ENCODE measurements at places on chromosomes 2 and 18.

DNA sequence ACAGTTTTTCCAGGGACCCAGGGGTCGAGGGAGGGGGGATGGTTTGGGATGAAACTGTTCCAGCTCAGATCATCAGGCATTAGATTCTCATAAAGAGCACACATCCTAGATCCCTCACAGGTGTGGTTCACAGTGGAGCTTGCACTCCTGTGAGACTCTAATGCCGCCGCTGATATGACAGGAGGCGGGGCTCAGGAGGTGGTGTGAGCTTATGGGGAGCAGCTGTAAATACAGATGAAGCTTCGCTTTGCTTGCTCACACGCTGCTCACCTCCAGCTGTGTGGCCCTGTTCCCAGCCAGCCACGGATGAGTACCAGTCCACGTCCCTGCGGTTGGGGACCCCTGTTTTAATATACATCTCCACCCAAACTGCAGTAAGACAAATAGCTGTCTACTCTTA, 204.2 kb downstream of the AGAP1 start:
- peak; percentile 9 for DNase-seq

GRCh38 chr2:191218292-191218898, 26.8 kb upstream of the MYO1B start:
- peak; percentile 92 for DNase-seq

- DNase-seq, result peak; percentile 83
Measured at GRCh38 chr2:109382951-109383350, 230.8 kb downstream of the SEPTIN10 start.

- DNase-seq, result no peak
Measured at GRCh38 chr2:236856848-236857235, 228.8 kb upstream of the COPS8 start.

DNA sequence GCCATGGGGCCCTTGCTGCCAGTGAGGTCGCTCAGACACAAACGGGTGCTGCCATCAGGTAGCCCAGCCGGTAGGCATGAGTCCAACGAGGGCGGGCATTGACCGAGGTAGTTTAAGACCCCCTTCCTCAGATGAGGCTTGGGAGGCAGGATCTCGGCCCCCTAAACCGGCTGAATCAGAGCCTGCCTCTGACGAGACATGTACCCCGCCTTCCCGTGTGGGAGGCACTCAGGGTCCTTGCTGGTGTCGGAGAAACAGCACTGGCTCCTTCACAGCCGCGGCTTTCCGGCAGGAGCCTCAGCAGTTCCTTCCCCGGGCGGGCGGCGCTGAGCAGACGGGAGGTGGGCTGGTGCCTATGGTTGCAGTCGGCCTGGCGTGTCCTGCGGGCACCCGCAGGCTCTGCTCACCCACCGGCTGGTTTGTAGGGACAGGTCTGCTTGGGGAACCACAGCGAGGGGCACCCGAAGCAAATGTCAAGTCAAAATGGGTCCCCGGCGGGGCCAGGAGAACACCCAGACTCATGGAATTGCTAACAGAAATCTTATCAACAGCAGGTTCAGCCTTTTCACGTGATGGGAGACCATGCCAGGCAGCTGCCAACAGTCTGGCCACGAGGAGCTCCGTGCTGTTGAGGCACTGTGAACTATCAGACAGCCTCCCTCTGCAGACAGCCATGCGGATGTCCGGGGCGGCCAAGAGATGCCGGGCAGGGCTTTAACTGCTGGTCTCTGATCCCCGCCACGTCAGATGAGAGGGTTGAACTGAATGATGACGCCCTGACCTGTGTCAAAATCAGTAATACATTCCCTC, 2.8 kb downstream of the KCNG2 start:
- DNase-seq, result no peak

DNA sequence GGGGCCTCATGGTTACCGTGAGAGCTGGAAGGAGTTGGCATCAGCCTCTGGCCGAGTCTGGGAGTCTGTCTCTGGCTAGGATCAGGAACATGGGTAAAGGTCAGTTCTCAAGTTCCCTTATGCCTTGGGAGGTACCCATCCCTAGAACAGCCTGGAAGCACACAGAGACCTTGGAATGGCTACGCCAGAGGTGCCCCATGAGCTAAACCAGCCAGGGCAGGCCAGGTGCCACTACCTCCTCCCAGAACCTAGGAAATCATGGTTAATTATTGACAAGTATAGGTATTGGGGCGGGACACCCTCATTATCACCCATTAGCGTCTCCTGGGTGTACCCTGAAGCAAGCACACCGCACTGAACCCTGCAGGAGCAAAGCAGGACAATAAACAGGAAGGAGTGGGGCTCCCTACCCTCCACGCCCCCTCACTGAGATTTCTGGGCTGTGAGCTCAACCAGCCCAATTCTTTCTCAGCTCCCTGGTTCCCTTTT, 3.0 kb upstream of the ASPRV1 start:
- no peak for DNase-seq

- no peak for DNase-seq
Measured at GRCh38 chr2:76197428-76197827, 486.7 kb upstream of the GCFC2 start.

DNA sequence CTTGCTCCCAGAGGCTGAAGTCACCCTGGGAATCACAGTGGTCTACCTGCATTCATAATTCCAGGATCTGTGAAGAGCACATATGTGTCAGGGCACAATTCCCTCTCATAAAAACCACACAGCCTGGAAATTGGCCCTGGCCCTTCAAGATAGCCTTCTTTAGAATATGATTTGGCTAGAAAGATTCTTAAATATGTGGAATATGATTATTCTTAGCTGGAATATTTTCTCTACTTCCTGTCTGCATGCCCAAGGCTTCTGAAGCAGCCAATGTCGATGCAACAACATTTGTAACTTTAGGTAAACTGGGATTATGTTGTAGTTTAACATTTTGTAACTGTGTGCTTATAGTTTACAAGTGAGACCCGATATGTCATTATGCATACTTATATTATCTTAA, 24.2 kb downstream of the ICOS start:
- DNase-seq, result no peak

DNA sequence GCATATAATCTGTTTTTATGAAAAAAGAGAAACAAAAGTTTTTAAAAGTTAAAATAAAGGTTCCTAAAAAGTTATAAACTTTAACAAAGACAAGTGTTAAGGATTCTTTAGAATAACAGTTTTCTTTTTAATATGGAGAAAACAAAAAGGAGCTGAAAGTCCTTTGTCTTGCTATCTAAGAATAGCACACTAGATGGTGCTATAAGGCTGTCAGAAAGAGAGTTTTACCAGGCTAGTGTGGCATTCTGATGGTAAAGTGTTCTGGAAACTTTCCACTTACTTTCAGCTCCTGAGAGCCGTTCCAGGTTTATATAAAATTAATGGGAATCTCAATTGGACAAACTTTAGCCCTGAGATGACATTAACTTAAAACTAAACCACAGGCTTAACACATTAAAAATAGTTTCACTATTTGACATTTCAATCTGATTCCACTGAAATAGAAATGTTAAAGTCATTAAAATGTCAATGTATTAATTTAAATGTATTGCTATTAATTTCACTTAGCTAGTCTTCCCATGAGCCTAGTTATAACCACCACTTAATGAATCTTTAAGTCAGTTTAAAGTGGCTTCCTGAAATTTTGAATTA, 3.7 kb downstream of the FBXO48 start:
- DNase-seq, result peak; percentile 71

GRCh38 chr2:147843391-147843863, 1.4 kb upstream of the ACVR2A start:
- no peak for DNase-seq

DNA sequence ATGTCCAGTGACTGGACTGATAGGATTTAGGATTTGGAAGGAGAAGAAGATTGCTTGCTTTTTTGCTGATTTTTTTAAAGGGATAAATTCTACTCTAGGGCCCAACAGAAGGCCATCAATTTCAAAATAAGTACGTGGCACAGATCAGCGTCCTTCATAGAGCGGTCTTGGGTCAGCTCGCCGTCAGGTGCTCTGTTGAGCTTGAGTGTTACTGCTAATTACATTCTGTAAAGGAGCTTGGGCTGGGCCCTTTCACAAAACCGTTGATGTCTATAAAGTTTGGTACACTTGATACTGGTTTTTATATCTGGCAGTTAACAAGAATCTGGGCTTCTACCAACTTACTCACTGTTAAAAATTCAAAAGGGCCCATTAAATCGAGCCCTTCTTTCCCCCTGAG, 45.4 kb downstream of the ARMC9 start:
- no peak for DNase-seq

DNA sequence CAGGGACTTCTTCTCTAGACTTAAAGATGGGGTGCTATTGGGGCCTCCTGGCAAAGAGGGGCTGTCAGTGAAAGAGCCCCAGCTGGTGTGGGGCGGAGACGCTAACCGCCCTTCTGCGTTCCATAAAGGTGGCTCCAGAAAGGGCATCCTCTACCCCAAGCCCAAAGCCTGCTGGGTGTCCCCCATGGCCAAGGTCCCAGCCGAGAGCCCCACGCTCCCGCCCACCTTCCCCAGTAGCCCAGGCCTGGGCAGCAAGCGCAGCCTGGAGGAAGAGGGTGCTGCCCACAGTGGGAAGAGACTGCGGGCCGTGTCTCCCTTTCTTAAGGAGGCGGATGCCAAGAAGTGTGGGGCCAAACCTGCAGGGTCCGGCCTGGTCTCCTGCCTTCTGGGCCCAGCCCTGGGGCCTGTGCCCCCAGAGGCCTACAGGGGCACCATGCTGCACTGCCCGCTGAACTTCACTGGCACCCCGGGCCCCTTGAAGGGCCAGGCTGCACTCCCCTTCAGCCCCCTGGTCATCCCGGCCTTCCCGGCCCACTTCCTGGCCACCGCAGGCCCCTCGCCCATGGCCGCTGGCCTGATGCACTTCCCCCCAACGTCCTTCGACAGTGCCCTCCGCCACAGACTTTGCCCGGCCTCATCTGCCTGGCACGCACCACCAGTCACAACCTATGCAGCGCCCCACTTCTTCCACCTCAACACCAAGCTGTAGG, 15.2 kb downstream of the ARID5A start:
- DNase-seq, result no peak

GRCh38 chr18:13442451-13442850, 223.9 kb downstream of the LDLRAD4 start:
- DNase-seq, result no peak

GRCh38 chr2:120949027-120949956, 213.6 kb downstream of the GLI2 start:
- no peak for DNase-seq

- no peak for DNase-seq
Measured at GRCh38 chr18:8865934-8866333, 160.6 kb downstream of the MTCL1 start.

GRCh38 chr2:164875334-164876205, 33.9 kb upstream of the COBLL1 start:
- no peak for DNase-seq

- DNase-seq, result no peak
Measured at GRCh38 chr2:101038455-101039255, 36.6 kb downstream of the RPL31 start.

DNA sequence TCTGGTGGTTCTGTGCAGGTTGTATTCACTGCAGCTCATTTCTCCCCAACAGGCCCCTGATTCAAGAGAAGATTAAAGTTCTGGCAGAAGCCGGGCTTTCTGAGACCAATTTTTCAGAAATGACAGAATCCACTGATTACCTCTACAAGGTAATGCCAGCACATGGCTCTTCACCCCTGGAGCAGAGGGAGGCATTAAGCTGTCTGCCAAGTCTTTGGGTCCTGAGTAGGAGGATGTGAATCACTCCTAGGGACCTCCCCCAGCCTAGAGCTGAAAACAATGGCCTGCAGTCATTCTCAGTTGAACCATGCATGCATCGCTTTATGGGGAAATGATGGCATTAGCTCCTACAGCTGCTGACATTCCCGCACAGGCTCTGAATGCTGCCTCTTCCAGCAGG, 20.5 kb upstream of the RPL37A start:
- DNase-seq, result peak; percentile 88

DNA sequence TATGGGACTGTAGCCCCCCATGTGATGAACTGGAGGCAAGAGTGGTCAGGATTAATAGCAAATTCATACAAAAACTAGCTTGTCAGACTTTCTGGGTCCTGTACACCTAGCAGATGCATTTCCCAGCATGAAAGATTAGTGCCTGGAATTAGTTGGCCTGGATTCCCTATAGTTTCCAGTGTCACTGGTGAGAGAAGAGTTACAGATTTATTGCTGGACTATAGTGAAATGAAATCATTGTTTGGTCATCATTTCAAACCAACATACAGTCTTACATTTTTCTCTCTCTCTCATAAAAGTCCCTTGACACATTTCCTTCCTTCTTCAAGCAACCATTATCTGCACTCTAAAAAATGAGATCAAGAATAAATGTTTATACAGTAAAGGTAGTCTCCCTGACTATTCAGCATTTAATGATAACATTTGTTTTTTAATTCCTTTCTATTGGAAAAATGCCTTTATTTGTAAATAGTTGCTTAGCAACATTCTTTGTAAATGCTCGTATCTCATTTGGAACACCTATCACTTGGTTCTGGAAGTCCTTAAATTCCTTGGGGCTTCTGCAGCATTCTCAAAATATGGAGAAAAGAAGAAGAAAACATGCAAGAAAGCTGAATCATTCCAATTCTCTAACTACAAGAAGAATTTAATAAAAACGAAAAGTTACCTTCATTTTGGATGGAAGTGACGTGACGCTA, 144.4 kb downstream of the MREG start:
- no peak for DNase-seq

DNA sequence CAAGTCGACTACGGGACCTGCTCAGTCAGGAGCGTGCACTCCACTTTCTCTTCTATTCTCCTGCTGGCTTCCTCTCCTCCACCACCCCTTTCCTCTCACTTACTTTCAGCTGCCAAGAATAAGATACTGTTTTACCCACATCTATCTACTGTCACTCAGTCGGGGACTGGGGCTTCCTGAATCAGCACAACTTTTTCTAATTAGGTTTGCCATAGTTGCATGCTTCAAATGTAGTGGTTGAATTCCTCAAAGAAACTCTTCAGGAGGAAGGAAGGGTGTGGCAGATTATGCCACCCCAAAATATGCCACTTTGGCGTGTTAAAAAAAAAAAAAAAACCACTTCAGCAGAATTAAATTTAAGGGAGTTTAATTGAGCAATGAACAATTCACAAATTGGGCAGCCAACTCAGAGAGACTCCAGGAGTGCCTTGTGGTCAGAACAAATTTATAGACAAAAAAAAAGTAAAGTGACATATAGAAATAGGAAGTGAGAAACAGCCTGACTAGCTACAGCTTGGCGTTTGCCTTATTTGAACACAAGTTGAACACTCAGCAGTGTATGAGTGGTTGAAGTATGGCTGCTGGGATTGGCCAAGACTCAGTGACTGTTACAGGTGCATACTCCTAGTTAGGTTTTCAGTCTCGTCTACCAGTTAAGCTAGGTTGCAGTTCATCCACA, 32.5 kb upstream of the RMDN2 start:
- no peak for DNase-seq

DNA sequence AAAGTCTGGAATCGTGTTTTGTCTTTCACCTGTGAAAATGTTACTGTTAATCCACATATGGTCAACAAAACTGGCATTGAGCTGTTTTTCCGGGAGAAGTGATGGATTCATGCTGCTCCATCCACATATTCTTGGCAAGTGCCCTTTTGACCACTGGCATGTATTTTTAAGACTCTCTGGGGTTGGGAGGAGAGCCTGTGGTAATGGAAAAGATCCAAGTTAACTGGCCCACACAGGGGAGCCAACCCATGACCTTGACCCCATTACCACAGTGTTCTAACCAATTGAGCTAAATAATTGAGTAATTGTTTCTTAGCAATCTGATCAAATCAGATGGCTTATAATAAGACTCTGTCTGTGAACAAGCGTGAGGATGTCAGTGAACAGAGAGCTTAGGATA, 296.2 kb upstream of the NRP2 start:
- DNase-seq, result no peak
